Stimulated activated naive CD4-positive, alpha-beta T cell (primary cell): ENCODE measurements at places on chromosomes 13 and 19.

DNA sequence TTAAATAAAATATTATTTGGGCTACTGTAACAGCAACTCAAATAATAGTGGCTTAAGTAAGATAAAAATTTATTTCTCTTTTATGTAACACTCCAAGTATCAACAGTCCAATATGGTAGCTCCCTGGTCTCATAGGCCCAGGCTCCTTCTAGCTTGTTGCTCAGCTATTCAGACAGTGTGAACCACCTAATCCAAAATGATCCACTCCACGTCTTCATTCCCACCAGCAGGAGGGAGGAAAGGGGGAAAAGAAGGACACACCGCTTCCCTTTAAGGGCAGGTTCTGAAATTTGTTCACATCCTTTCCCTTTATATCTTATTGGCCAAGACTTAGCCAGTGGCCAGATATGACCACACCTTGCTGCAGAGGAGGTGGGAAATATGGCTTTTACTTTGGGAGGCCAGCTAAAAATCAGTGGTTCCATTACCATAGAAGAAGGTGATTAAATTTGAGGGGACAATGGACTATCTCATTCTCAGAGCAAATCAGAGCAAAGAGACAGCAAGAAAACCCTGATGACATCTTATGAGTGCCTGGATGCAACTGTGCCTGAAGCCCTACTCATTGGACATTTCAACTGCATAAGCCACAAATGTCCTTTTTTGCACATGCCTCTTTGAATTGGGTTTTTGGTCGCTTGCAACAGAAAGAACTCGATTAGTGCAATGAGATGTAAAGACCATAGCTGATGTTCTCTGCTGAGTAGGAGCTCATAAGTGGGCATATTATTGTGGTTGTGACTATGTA is 7.0 kb upstream of the EPOR start:
- DNase-seq: no peak

GRCh38 chr13:80901111-80901510 is 560.2 kb upstream of the SPRY2 start:
- no peak for DNase-seq

- no peak for DNase-seq
Measured at GRCh38 chr13:45966715-45967114, 85.8 kb downstream of the ZC3H13 start.

GRCh38 chr13:82129281-82129680 is 1753.0 kb downstream of the SLITRK1 start:
- no peak for DNase-seq

- DNase-seq: no peak
Measured at GRCh38 chr13:95553581-95554385, 1.3 kb downstream of the CLDN10 start.

DNA sequence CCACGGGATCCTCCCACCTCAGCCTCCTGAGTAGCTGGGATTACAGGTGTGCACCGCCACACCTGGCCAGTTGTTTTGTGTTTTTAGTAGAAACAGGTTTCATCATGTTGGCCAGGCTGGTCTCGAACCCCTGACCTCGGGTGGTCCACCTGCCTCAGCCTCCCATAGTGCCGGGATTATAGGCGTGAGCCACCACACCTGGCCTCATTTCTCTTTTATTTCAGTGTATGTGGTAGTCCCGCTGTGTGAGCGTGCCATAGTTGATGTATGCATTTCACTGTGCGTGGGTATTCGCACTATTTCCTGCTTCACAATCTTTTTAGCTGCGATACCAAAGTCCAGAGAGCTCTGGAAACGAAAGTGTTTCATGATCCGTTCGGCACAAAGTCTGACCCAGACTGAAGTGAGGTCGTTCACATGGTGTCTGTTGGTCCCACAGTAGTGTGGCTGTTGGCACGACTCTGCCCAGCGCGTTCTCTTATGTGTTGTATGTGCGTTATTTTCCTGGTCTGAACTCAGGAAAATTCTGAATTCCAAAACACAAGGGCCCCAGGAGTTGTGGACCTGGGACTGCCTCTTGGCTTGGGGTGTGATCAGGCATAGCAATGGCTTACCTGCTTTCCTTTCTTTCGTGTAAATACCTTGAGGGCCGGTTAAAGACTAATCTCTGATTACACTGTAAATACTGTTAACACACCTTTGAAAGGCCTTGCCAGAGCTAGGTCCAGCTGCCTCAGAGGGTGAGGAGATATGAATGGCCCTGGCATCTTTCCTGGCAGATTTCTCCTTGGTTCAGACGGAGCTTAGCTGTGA is 8.6 kb downstream of the EPN1 start:
- DNase-seq: no peak

DNA sequence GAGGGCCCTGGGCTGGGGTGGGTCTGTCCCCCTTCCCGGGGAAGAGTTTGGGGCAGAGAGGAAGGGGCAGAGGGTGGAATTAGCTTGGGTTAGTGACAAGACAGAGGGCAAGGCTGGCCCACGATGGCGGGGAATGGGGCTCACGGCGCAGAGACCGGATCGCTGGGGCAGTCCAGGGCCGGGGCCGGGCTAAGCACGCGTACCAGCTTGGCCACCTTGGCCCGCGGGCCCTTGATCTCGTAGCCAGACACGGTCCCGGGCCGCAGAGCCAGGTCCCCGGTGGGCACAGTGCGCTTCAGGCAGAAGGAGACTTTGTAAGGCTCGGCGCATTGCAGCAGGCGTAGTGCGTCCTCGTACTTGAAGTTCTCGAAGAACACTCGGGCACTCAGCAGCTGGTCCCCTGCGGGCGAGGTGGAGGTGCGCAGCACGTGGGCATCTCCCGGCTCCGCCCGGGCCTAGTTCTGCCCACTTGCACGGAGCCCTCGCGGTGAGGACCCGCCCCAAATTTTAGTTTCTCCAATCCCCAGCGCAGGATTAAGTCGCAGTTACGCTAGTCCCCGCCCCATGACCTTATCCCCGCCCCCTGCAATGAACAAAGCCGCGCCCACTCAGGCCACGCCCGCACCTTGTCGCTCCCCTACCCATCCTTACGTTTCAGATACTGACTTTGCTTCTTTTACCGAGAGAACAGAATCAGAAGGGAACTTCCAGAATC is 8.6 kb upstream of the HIPK4 start:
- DNase-seq: peak; percentile 62

- DNase-seq: no peak
Measured at GRCh38 chr13:108315273-108315672, 45.8 kb downstream of the TNFSF13B start.

- no peak for DNase-seq
Measured at GRCh38 chr13:27533155-27533643, 82.8 kb upstream of the MTIF3 start.

DNA sequence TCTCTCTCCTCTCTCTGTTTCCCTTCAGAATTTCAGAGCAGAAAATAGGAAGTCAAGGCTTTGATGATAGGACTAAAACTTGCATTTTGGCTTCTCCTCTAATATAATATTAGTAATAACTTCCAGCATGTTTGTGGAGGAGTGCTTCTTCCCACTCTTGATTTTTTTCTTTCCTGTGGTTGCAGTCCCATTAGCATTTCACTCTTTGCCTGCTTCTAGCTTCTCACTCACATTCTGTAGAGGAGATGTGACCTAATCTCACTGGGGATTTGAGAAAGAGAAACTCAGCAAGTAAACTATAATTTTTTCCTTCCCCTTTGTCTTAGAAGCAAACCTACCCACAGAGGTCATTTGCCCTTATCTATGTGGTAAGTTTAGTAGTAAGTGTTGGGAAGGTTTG is 169.4 kb upstream of the HTR2A start:
- no peak for DNase-seq

- DNase-seq: no peak
Measured at GRCh38 chr19:11420429-11421370, 1.6 kb upstream of the RGL3 start.

DNA sequence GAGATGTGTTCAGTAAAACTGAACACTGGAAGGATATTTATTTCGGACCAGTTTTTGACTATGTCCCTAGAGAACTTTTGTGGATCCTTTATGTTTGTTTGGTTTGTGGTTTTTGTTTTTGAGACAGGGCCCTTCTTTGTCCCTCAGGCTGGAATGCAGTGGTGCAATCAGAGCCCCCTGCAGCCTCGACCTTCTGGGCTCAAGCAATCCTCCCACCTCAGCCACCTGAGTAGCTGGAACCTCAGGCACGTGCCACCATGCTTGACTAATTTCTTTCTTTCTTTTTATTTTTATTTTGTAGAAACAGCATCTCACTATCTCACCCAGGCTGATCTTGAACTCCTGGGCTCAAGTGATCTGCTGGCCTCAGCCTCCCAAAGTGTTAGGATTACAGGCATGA is 955 bp upstream of the ZNF709 start:
- no peak for DNase-seq

DNA sequence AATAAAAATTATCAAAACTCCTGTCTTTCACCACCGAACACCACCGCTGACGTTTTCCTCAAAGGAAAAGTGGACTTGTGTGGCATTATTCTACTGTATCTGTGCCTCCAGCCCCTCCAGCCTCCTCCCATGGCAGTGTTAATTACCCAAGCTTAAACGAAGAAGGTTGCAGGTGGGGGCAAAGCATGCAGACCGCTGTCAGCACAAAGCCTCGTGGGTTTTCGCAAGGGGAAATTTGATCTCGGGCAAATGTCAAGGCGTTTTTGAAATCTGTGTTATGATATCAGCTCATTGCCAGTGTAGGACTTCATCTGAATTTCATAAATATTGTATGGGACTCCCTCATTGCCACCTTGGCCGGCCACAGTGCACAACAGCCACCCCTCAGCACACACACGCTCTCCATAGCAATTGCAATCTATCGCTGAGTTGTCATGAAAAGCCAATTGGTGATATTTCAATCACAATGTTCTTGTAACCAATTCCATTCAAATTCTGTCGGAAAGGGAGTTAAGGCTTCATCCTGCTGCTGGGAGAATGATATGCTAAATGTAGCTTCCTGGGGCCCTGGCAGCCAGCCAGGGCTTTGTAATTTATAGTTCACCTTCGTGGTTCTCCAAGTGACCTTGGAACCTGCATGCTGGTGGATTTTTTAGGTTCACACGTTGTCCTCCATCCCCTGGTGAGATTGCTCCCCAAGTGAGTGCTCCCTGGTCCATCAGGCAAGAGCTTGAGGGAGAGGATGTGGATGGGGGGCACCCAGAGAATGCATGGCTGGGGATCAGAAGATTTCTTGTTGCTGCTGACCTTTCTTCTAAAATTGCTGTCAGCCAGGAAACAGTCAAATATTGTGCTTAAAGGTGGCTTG is 16.6 kb downstream of the CHST8 start:
- DNase-seq: no peak

DNA sequence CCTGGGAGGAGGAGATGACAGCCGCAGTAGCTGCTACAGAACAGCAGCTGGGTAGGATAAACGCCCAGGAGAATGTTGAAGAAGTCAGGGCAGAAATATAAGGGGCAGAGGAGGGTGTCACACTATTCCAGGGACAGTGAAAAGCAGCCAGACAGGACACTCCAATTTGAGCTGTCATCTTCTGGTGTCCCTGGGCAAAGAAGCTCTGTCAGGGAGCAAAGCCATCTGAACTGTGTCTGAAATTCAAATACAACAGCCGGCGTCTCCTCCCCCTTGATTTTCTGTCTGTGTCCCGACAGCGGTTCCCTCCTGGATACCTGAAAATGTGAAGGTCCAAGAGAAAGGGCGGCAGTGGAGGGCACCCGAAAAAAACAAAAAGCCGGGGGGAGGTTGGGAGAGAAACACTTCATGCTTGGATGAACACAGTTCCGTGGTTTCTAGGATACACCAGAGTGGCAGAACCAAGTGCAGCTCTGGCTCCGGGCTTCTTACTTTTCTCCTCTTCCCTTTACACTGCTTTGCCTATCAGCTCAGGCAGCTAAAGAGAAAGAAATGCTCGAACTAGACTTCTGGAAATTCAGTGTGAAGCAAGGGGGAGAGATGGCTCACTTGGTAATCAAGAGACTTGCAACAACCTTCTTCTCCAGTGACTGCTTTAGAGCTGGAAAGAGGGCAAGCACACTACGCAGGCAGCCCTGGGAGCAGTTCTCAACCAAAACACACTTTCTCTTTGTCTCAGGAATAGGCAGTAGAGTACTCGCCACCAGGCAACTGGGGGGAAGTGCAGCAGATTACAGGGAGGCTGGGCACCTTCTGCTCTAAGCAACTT is 465.6 kb downstream of the ITGBL1 start:
- no peak for DNase-seq

GRCh38 chr13:40563350-40564125 is 102.9 kb downstream of the FOXO1 start:
- DNase-seq: no peak

GRCh38 chr19:24081056-24081455 is 5.9 kb upstream of the ZNF254 start:
- DNase-seq: no peak

- DNase-seq: no peak
Measured at GRCh38 chr19:4266253-4267000, 12.6 kb upstream of the SHD start.

DNA sequence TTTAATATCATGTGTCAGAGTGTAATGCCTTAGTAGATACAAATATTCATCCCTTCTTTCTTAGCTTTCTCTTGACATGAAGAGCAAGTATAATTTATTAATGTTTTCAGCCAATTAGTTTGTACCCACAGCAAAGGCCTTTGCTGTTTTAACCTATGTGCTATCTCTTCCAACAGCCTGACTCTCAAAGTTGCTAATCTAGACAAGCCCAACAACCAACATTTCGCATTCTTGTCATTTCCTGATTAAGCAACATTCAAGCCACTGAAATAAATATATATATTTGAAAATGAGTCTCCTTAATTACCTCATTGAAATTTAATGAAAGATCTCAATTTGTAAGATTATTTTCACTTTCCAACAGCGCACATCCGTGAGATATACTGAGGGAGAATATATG is 18.5 kb downstream of the EPSTI1 start:
- no peak for DNase-seq

- no peak for DNase-seq
Measured at GRCh38 chr19:58545286-58546018, 1.6 kb downstream of the TRIM28 start.
